ENCODE measurements at places on chromosomes 4 and X.

DNA sequence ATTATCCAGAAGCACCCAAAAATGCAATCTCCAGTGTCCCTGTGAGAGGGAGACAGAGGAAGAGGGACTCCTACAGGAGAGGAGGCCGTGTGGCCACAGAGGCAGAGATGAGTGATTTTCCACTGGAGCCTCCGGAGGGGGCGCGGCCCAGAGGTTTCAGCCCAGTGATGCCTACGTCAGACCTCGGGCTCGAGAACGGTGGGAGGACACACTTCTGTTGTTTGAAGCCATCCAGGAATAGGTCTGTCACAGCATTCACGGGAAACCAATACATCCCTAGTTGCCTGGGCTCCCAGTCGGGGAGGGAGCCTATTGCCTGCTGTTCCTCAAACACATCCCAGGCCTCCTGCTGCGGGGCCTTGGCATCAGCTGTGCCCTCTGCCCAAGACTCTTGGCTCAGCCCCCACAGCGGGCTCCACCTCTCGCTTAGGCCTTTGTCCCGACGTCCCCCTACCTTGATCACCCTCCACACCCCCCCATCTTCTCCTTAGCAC is 39.2 kb upstream of the HMX1 start:
- no peak for DNase-seq

GRCh38 chrX:81021478-81021877 is 180.2 kb downstream of the HMGN5 start:
- DNase-seq = no peak

DNA sequence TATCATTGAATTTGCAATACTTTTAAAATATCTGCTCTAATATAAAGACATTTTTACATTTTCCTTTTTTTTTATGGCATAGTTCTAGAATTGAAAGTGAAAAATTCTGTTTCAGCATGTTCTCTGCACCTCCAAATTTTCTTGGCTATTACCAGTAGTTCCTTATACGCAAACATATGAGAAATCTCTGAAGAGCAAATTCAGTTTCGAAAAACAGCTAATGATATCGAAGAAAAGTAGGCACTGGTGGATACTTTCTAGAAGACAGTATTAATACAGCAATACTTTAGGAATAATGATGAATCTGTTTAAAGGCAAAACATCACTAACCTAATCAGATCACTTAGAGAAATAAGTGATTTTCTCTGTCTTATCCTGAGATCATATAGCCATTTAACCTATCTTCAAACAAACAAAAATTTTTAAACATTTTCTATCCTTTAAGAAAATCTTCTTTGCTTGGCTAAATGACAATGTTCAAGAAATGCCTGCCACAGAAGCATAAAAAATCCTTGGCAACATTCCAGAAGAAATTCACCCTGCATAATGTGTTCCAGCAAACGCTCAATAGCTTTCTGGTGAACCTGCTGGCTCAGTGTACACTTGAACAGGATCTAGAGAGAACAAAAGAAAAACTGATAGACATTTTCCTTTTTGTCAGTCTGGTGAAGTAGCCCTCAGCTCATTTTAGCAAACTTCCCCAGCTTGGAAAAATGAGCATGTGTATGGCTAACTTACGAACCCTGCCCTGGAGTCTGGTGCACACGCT is 51.2 kb upstream of the KLF3 start:
- DNase-seq = peak; percentile 77

- no peak for DNase-seq
Observed at GRCh38 chrX:39907964-39908661, 189.6 kb downstream of the BCOR start.

- DNase-seq = no peak
Observed at GRCh38 chrX:132058975-132059374, 35.9 kb downstream of the STK26 start.

GRCh38 chr4:40971338-40971737 is 221.6 kb downstream of the NSUN7 start:
- no peak for DNase-seq

DNA sequence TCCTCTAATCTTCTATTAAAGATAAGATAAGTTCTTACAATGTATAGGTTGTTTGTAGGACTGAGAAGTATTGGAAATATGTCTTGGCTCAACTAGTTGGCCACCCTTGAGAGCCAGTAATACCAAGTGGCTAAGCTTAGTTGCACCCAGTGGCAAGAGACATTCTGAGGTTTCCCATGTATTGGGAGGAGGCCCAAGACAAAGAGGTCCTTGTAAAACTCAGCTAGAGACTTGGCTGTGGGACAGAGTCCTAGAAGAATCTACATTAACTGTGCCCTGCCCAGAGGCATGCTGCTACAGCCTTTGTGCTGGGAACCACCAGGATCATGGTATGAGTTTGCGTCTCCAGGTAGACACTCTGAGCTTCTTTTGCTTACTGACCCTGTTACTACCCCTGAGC is 41.9 kb upstream of the SLC4A4 start:
- peak; percentile 33 for DNase-seq

DNA sequence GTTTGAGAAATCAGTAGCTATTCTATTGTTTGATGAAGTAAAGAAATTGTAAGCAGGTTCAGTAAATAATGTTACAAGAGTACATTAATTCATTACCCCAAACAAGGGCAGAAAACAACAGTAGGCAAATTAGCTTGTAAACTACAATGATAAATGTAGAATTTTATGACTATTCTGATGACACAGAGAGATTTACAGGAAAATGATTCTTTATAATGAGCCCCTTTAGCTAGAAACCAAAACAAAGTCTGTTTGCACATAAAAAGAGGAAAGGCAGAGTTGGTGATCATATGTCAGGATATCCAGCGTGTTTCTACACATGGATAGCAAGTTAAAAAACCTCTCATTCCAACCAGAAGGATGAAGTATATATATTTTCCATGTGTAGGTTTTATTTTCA is 204.8 kb downstream of the CFAP299 start:
- DNase-seq = no peak

DNA sequence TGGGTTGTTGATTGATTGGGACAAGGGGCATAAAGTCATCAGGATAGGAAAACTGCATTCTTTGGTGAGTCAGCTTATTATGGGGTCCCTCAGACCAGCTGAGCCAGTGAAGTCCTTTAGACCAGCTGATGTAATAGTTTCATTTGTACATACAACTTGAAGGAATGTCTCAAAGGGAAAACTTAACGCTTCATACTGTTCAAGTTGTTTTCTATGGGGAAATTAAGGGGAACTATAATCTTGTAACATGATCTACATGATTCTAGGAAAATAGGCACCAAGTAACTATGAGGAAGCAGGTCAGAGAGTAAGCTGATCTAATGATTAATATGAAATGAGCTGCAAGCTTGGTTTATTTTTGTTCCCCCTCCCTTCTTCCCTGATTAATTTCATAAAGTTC is 175.1 kb upstream of the GRID2 start:
- no peak for DNase-seq

DNA sequence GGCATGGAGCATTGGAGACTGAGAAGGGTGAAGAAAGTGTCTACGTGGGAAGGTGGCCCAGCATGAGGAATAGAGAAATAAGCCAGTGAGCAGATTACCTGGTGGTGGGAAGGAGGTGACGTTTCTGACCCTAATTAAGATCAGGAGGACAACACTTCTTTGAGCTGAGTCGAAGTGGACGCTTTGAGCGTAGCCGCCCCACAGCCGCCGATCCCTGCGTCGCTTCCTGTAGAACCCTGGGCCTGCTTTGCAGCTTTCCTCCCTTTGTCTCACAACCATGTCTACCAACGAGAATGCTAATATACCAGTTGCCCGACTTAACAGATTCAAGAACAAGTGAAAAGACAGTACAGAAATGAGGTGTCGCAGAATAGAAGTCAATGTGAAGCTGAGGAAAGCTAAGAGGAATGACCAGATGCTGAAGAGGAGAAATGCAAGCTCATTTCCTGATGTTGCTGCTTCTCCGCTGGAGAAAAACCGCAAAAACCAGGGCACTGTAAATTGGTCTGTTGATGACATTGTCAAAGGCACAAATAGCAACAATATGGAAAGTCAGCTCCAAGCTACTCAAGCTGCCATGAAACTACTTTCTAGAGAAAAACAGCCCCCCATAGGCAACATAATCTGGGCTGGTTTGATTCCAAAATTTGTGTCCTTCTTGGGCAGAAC is 6.4 kb upstream of the ANTXR2 start:
- DNase-seq = no peak

- DNase-seq = peak; percentile 15
Observed at GRCh38 chr4:108940634-108941033, 177.8 kb upstream of the ETNPPL start.

- peak; percentile 85 for DNase-seq
Observed at GRCh38 chr4:17511950-17512795, at the start of gene QDPR. Gene QDPR, minus strand, starts transcription at chr4:17512090. Its CDS starts 36 bp downstream, at chr4:17512054.
